ENCODE measurements at places on chromosomes 3 and 15.
A peak's percentile ranks its signal among the peaks of the same experiment; 100 is the strongest.

GRCh38 chr3:112604536-112604935, 36.4 kb downstream of the CCDC80 start:
- no peak for DNase-seq

- no peak for DNase-seq
These were observed 264.5 kb upstream of the TBL1XR1 start for GRCh38 chr3:177461765-177462164.

DNA sequence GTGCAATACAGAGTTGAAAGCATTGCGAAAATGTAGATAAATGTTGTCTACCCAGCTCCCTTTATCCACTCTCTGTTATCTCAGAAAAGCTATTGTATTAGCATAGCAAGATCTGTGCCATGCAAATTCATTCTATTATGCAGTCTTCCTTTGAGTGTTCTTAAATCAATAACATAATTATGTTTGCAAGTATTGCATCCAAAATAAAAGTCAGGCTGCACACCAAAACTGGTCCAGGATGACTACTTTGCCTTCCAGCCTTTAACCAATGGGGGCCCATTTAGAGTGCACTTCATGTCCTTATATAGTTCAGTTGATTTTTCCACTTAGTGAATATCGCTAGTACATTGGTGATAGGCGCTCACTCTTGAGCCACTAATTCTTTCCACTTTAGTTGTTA, 107.4 kb upstream of the MLF1 start:
- no peak for DNase-seq

DNA sequence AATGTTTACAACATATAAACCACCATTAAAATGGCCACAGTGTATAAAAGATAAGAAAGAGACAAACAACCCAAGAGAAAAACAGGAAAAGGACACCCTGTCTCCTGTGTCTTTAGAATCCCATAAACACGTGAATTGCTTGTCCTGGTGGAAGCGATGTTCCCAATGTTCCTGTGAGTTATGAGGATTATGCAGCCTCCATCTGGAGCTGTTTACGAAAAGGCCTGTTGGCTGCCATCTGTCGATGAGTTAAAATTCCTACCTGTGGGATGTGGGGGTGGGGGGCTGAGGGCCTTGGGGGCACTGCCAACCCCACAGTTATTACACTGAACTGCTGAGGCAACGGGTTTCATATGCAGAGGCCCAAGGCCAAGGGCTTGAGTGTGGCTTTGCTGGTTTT, 13.6 kb downstream of the NISCH start:
- DNase-seq = no peak

GRCh38 chr3:7332696-7333095, 471.8 kb downstream of the GRM7 start:
- no peak for DNase-seq

DNA sequence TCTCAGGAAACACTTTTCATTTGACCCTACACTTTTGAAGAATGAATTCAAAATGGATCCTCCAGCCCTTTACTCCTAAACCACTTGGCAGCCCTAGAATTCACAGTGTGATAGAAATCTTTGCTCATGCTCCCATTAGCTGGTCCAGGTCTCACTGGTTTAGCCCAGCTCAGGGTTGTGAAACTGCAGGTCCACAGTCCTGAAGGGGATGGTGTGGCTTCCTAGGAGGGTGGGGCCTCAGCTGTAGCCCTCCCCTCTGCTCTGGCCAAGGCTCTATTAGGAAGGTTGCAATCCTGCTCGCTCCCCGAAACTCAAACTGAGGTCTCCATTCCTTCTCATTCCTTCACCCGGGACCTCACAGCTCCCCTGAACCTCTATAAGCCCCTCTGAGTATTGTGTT, 21.6 kb upstream of the TICRR start:
- no peak for DNase-seq

- no peak for DNase-seq
These were observed 873.0 kb upstream of the NR2F2 start for GRCh38 chr15:95457520-95457919.

DNA sequence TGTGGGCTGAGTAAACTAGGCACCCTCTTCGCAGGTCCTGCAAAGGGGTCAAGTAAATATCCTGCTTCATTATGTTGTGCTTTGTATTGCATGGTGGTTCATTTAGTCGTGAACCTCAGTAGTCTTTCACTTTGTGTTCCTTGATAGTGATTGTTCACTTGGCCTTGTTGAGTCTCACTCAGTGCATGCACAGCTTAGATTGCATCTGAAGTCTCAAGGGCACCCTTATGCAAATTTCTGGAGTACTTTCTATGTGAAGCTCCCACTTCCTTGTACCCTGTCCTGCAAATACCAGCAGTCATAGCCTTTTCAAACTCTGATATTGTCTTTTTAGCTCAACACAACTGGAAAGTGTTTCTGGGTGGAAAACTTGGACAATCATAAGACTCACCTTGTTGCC, 519.2 kb downstream of the NAALADL2 start:
- no peak for DNase-seq

- peak; percentile 90 for DNase-seq
These were observed 48.1 kb upstream of the EPHB3 start for GRCh38 chr3:184513276-184514170.

- no peak for DNase-seq
These were observed 1.1 kb upstream of the ZBTB38 start for GRCh38 chr3:141367038-141367730.

DNA sequence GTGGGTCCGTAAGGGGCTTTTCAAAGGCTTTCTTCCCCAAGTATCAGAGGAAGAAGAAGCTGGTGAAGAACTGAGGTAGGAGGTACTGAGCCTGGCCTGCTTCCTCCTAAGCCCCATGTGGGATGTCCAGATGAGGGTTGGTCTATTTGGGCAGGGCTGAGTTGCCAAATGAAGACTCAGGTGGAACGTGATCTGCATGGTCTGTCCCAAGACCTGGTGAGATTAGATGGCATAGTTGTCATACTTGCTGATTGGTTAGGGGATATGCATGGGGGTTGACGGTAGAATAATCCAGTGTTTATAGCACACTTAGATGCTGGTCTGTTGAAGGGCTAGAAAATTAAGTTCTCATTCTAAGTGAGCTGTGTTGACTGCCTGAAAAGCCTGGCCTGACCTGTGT, 36.3 kb upstream of the BSN start:
- DNase-seq = no peak

GRCh38 chr3:191944835-191945234, 483.9 kb downstream of the PYDC2 start:
- no peak for DNase-seq

GRCh38 chr3:90128391-90128790, 1021.0 kb downstream of the EPHA3 start:
- no peak for DNase-seq

DNA sequence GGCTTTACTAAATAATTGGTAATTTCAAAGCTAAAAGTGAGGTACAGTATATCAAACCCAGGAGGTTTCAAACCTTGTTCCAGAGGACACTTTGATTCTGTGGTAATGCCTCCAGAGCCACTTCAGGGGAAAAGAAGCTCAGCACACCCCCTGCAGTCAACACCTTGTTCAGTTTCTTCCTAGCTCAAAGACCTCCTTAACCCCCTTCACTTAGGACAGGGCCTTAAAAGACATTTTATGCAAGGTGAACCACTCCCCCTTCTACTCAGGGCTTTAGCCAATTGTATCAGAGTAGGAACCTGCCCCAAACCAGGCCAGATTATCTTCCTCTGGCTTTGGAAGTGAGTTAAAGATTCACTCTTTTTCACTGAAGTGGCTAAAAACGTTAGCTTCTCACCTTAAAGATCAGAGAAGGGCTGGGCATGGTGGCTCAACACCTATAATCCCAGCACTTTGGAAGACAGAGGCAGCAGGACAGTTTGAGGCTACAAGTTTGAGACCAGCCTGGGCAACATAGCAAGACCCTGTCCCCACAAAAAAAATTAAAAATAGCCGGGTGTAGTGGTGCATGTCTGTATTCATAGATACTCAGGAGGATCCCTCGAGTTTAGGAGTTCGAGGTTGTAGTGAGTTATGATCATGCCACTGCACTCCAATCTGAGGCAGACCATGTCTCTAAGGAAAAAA, 3.4 kb downstream of the DENND6A start:
- DNase-seq = no peak

- no peak for DNase-seq
These were observed 29.5 kb downstream of the WNT7A start for GRCh38 chr3:13850161-13850945.

DNA sequence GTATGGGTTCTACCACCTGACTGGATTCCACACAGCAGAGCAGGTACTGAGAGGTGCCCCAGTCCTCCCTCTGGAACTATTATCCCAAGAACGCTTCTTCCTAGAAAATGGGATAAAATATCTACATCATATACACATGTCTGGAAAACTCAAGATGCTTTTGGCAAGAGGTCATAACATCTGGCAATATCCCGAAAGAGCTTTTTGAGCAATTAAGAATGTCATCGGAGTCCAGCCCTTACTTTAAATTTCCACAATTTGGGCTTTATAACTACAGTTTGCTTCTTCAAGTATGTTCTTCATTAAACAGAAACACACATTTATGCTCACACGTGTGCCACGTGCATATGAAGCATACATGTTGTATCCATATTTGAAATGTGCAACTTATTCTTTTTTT, 365.9 kb upstream of the THBS1 start:
- DNase-seq = no peak
